ENCODE measurements at places on chromosomes 5 and 9. TPM values are rescaled to one million over a fixed set of nuclear protein-coding genes. Genes with fewer than 3 reads are reported as not detected.

DNA sequence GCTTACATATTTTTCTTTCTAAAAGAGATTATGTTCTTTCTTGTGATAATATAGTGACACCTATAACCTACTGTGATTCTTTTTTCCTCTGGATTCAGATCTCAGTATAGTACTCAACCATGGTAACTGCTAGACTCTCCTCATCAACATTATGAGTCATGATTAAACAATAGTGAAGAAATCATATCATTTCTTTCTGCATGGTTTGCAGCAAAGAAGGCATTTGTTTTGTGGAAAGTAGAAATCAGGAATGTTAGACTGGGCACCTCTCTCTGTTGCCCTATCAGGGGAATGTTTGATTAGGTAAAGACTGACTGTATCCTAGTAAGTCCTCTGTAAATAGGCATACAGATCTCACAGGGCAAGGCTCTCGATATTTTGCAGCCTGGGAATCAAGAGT is 25.6 kb upstream of the SMC2 start:
- DNase-seq, result no peak

DNA sequence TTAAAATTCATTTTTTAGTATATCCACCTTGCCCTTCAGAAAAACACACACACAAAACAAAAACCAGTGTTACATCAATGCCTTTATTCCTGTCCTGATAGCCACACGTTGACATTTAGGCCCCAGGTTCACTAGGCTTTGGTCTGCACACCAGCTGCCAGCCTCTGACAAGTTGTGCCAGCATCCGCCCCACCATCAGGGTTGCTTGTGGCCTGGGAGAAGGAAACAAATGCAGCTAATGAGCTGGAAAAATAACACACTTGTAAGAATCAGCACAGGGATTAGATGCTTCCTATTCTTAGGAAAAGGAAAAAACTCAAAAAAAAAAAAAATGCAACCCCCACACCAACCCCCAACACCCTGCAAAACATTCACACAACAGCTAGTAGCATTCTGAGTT is 404.0 kb upstream of the GRIA1 start:
- no peak for DNase-seq

Gene SLC34A1
- 0.16 TPM for total RNA-seq

Gene TUBB4B
- 60.2 TPM for total RNA-seq

GRCh38 chr9:74366111-74366510 is 131.0 kb upstream of the RORB start:
- no peak for DNase-seq

- DNase-seq, result no peak
Measured at GRCh38 chr5:178304761-178305645, 72.4 kb upstream of the PHYKPL start.

Measured in naive thymus-derived CD8-positive, alpha-beta T cell (primary cell).